Activated effector memory CD4-positive, alpha-beta T cell treated with anti-CD3 and anti-CD28 coated beads, Interleukin-2, amount 50 U/mL, for 16 hours (primary cell): ENCODE measurements at places on chromosomes 5 and 9.

GRCh38 chr9:16656432-16657169 is 213.9 kb downstream of the BNC2 start:
- DNase-seq = no peak

- DNase-seq = no peak
These were observed 15.6 kb upstream of the GNA14 start for GRCh38 chr9:77663754-77664153.

- no peak for DNase-seq
These were observed 287.3 kb downstream of the ADGRV1 start for GRCh38 chr5:90845723-90846554.

DNA sequence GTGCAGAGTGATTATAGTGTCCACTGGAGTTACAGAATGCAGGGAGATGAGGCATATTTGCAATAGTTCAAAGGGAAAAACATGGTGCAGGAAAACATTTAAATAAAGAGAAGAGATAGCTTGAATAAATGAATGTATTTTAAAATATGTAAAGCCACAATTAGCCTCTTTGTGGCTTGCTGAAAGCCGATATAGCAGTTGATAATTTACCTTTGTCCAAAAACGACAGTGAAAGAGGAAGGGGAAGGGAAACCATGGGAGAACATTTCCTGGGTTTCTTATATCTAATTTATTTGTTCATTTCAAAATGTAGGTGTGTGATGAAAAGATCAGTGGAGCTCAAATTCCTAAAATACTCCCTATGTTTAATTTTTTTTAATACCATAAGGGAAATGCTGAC is 156.1 kb downstream of the DENND1A start:
- DNase-seq = no peak

DNA sequence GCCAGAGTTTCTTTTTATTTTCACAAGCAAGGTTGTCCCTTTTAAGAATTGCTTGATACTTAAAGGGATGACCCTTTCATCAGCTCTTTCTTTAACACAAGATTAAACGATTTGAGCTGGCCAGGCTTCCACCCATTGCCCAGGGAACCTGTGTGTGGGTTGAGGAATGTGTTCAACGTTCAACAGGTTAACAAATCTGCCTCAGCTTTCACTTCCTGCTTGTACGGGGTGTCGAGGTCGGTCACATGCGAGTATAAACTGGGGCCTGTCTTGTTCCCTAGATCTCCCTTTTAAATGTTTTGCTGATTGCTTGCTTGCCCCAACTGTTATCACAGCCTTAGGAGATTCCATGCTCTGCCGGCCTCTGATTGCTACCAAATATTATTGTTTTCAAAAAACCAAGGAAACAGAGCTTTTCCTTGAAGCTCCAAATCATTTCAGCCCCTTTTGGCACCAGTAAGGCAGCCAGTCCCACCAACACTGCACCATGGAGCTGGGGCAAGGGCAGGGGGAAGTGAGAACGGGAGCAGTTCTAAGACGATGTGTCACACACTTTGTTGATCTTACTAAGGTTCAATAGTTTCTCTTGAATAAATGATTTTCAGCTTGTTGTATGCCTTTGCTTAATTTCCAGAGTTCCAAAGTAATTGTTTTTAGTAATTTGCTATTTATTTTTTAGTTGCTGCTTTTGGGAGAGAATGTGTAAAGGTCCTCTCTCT is 10.7 kb upstream of the CLK4 start:
- no peak for DNase-seq

GRCh38 chr9:18129809-18130334 is 344.1 kb upstream of the ADAMTSL1 start:
- DNase-seq = no peak

- DNase-seq = no peak
These were observed 193.6 kb downstream of the ZSWIM6 start for GRCh38 chr5:61525512-61526206.

GRCh38 chr5:135743181-135743580 is 91.3 kb upstream of the SLC25A48 start:
- DNase-seq = no peak

DNA sequence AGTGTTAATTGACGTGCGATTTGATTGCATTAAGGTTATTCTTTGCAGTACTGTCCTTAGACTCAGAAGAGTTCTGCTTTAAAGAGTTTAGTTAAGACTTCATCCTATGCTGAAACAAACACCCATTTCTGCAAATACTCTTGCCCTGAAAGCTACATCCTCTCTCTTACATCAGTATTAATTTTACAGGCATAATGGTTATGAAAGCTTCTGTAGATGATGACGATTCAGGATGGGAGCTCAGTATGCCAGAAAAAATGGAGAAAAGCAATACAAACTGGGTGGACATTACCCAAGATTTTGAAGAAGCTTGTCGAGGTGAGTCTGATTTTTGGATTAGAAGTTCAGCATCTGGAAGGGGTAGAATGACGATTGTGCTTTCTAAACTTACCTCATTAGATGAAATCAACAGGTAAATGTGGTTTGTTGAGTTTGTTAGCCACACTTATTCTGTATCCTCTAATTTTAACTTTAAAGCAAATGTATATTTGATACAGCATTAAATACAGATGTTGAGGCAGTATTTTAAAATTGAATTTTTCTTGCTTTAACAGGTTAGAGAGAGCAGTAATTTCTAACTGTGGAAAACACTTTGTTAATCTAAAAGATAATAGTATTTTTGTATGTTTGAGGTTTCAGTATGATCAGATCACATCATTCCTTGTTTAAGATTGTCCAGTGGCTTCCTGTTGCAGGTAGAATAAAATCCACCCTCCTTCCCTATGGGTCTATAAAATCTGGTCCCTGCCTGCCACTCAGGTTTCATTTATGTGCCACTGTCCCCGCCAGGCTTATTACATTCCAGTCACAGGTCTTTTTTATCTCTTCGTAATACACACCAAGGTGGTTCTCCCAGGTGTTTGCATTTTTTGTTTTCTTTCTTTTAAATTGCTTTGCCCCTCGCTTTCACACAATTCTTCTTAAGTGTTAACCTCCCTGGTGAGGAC is 1.3 kb downstream of the NAA35 start:
- no peak for DNase-seq

DNA sequence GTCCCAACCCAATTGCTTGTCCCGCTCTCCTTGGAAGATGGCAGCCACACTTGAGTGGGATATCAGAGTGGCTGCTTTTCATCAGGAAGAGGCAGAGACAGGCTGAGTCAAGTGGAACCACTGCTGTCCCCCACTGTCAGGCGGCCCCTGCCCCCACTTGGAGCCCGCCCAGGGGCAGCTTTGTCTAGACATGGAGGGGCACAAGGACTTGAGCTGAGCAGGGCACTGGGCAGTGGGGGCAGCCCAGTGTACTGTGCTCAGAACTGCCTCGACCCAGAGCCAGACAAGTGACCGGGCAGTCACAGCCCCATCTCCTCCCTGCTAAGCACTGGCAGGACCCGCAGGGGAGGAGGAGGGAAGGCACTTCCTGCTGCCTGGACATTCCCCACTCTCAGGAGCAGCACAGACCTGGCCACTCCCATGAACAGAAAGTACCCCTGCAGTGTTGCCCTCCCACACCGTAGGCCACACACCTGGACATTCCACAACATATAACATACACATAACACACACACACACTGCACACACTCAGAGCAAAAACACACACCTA is 91.0 kb downstream of the MRPL36 start:
- no peak for DNase-seq

- no peak for DNase-seq
These were observed 615.0 kb upstream of the RIOK2 start for GRCh38 chr5:97797994-97798451.

DNA sequence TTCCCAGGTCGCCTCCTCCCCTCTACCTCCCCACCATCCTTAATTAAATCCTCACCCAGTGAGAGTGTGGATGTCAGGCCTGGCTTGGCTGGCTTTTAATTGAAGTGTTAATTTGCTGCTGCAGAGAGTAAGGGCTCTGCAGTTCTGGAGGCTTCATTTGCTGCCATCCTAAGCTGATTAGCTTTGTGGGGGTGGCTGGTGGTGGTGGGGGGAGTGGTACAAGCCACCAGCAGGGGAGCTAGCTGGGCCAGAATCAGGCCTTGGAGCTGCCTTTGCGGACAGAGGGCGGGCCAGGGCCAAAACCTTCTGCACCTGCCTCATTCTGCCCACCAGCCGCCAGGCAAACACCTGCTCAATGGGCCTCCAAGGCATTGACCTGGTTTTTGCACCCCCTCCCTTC is 26.8 kb upstream of the TIFAB start:
- peak; percentile 3 for DNase-seq

- DNase-seq = no peak
These were observed 20.9 kb downstream of the ENG start for GRCh38 chr9:127833555-127833954.
